DMS53 (cell line): ENCODE measurements at places on chromosomes 4 and X.

- no peak for DNase-seq
These were observed 2.8 kb upstream of the SAP30 start for GRCh38 chr4:173367946-173368345.

GRCh38 chrX:63656871-63657580, 128.0 kb downstream of the ARHGEF9 start:
- no peak for DNase-seq

- DNase-seq: peak; percentile 47
These were observed 43.1 kb downstream of the CXXC4 start for GRCh38 chr4:104451573-104451972.

- no peak for DNase-seq
These were observed 23.0 kb downstream of the GPM6B start for GRCh38 chrX:13793897-13794296.

DNA sequence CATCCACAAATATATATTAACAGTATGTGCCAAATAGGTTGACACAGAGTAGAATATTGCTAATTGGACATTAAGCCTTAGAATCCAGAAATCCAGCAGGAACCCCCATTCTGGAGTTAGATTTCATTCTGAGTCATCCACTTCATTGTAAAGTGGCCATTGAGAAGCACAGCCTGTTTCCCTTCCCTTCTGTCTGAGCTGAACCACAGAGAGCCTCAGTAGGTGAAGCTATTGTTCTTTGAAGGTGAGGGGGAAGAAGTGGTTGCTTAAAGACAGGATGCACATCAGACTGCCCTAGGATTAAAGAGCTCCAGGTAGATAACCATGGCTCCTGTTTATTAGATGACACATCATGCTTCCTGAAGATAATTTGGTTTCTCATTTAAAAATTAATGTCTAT, 30.6 kb upstream of the MCF2 start:
- DNase-seq: peak; percentile 96
